ENCODE measurements at places on chromosomes 13 and 19. TPM values are rescaled to one million over a fixed set of nuclear protein-coding genes. Genes with fewer than 3 reads are reported as not detected.

The PEPD gene
- 111 TPM for total RNA-seq

The CCNE1 gene
- 27.8 TPM for total RNA-seq

The MPND gene
- 11.0 TPM for total RNA-seq

The NLRP5 gene
- not detected for total RNA-seq

The ACER1 gene
- not detected for total RNA-seq

The YJEFN3 gene
- 1.6 TPM for total RNA-seq

The DAND5 gene
- not detected for total RNA-seq

The PDE4A gene
- 5.1 TPM for total RNA-seq

The NHLRC3 gene
- 5.6 TPM for total RNA-seq

The LRFN3 gene
- total RNA-seq = 21.5 TPM
